Posterior vena cava (tissue), 2 donors: ENCODE measurements at places on chromosomes 16 and 17. TPM values are rescaled to one million over a fixed set of nuclear protein-coding genes. Genes with fewer than 3 reads are reported as not detected.

Gene NPIPB9
- 0.29 TPM for total RNA-seq

Gene CCL16
- total RNA-seq, result 0.69 TPM

Gene PRSS36
- total RNA-seq, result 2.9 TPM

Gene HID1
- 11.7 TPM for total RNA-seq

Gene KRT36
- total RNA-seq, result not detected

Gene CRYM
- 1.0 TPM for total RNA-seq

Gene MPP3
- 10.2 TPM for total RNA-seq

Gene PRAC2
- total RNA-seq, result not detected

Gene GPRC5B
- 21.9 TPM for total RNA-seq

Gene DLG4
- 21.2 TPM for total RNA-seq

Gene C16orf87
- 6.4 TPM for total RNA-seq

Gene CTU2
- 17.2 TPM for total RNA-seq

Gene RCVRN
- 0.33 TPM for total RNA-seq

Gene MPHOSPH6
- 17.4 TPM for total RNA-seq

DNA sequence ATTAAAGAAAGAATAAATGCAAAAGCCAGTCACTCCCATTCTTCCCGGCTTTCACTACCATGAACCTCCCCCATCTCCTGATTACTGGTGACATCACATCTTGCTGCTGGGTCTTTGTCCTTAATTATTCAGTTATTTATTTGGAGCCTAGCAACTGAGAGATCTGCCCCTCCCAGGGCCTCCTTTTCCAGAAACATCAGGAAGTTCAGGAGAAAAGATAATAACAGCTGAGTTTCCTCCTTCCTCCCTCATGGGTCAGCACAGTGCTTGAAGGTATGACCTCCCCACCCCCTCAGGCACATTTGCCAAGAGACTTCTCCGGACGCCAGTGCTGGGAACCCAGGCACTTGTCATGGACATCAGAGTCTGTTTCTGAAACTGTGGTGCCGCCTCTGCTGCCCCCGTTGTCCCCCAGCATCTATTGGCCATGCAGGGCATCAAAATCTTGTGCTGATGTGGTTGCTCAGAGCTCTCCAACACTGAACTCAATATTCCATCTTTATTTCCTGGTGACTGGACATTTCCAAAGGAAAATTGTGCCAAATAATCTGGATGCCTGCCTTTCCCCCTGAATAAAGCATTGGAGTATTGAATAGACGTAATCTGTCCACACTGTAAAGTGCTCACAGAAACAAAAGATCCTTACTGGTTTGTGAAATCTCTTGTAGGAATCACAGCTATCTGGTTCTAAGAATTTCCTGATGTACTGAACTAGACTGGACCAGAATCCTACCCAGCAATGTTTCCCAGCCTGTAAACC lies 71.8 kb downstream of the ZNF18 start:
- no peak for DNase-seq

DNA sequence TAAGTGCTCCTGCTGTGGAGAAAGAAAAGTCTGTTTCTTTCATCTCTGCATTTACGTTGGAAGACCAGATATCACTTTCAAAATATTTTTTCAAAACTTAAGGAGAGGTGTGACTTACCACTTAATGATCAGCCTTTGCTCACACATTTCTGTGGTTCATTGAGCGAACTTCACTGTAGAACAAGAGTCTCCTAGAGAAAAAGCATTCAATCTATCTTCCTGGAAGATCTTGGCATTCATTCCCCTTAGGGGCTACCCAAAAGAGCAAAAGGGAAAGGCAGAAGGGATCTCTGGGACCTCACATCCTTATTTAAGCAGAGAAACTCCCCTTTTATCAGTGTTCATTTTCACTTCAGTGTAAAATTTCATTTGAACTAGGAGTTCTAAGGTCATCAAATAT lies 61.2 kb downstream of the HS3ST3A1 start:
- no peak for DNase-seq

DNA sequence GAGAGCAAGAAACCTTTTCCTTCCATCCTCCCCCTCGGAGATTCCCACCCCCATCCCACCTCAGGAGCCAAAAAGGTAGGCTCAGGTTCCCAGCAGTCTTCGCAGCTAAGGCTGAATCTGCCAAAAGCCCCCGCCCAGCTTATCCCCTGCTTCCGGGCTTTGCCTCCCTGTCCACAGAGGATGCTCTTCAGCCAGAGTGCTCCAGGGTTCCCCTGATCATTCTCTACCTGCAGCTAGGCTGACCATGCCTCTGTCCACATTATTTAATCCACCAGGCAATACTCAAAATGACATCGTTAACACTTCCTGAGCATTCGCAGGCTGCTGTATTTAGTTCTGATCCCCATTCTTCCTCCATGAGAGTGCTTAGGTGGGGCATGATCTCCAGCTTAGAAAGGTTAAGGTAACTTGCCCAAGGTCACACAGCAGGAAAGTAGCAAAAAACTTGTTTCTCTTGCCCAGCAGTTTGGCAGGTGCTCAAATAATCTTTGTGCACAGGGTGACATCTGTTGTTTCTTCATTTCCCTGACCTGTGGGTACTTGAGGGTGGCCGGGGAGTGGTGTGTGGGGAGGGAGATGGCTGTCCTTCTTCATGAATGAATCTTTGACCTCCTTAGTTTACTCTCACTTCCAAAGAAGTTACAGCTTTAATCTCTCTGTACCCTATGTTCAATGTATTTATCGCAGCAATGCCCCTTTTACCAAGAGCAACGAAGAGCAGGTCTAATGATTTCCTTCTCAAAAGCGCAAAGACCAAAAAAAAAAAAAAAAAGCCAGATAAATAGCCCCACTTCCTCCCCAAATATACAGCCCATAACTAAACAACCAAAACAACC lies 848 bp upstream of the TBKBP1 start:
- DNase-seq, result no peak

- DNase-seq, result no peak
These were observed 44.3 kb upstream of the CPNE2 start for GRCh38 chr16:57048095-57048494.

GRCh38 chr17:82450357-82451106 lies at the start of gene CYBC1:
CYBC1 (minus strand) TSS chr17:82450752; CDS start chr17:82449254, 1,498 bp downstream.
- DNase-seq, result peak; percentile 98

GRCh38 chr16:52498328-52499059 lies 48.4 kb downstream of the TOX3 start:
- DNase-seq, result no peak

- no peak for DNase-seq
These were observed 19.4 kb downstream of the NATD1 start for GRCh38 chr17:21233581-21234347.

DNA sequence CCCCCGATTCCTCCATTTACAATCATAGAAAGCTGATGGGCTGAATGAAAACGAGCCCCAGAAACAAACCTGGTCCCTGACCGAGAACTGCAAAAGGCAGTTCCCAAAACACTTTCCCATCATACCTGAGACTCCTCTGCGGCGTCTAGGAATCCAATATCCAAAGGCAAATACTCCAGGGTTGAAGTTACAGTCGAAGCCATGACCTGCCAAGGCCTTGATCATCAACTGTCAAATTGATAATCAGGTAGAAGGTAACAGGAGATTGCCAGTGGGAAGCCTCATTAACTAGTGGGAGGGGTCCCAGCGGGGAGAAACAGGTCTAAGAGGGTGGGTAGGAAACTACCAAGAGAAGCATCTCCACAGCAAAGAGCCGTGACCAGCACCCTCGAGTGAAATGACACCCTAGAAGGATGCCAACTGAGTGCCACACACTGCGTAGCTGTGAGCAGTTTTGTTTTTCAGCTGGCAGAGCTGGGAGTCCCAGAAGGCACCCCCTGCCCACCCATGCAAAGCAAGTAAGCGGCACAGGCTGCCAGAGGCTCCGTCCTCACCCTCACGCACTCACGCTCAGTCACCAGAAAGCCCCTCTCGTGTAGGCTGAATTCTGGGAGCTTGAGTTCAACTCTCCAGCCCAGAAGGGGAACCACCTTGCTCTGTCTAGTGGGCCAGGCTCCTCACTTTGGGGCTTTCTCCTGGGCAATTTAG lies 146.1 kb downstream of the GAS7 start:
- peak; percentile 58 for DNase-seq

GRCh38 chr17:333626-334396 lies 18.8 kb downstream of the RPH3AL start:
- peak; percentile 92 for DNase-seq

DNA sequence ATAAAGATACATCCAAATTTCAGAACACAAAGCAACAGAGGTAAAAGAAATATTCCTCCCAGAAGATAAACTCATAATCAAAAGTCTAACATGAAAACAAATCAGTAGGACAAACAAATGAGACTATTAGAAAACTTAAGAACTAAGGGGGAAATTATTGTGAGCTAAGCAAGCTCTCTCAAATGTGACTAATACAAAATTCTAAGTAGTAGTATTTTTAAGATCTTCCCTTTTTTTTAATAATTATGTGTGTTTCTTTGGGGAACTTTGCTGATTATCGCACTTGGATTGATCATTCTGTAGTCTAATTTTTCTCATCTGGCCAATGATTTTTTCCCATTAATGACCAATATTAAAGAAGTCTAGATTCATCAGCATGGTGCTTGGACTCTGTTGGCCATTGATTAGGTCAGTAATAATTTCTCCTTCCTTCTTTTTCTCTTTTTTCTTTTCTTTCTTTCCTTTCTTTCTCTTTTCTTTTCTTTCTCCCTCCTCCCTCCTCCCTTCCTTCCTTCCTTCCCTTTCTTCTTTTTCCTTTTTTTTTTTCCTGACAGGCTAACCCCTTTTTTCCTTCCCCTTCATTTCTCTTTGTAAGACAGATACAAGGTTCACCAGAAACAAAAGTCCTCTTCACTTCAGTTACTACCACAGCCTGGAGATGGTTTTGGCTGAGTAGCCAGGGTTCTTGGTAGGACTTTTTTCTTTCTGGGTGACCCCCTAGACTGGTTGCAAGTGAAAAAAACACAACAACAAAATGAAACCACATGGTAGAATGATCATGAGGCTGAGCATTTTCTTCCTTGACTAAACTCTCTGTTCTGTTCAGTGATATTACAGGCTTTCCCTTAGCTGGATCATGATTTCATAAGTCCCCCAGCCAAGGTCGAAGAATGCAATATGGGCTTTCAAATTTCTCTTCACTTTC lies 2.9 kb upstream of the ABCA6 start:
- no peak for DNase-seq

- DNase-seq, result no peak
These were observed 4.1 kb upstream of the TNFRSF13B start for GRCh38 chr17:16975744-16976625.

DNA sequence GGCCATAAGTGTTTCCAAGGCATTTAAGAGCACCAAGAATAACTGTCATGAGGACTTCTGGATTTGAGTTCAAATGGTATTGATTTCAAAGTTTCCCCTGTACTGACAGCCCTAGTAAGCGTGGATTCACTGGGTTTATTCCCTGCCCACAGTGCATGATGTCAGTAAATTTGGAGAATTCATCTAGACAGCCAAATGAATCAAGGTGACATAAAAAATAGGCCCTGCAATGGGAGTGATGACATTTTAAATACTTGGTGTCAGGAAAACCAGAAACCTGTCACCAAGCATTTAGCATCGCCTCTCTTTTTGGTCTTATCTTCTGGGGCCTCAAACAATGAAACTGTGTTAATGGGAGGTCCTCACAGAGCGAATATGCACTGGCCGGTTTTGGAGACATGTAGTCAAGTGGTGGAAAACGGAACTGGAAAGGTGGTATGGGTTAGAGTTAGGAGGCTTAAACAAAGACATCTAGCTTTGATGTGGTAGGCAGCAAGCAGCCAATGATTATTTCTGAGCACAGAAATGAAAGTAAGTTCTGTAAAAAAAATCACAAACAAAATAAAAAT lies 29.1 kb downstream of the COG4 start:
- DNase-seq, result no peak

GRCh38 chr17:18261146-18261515 lies 669 bp downstream of the MIEF2 start:
- no peak for DNase-seq

DNA sequence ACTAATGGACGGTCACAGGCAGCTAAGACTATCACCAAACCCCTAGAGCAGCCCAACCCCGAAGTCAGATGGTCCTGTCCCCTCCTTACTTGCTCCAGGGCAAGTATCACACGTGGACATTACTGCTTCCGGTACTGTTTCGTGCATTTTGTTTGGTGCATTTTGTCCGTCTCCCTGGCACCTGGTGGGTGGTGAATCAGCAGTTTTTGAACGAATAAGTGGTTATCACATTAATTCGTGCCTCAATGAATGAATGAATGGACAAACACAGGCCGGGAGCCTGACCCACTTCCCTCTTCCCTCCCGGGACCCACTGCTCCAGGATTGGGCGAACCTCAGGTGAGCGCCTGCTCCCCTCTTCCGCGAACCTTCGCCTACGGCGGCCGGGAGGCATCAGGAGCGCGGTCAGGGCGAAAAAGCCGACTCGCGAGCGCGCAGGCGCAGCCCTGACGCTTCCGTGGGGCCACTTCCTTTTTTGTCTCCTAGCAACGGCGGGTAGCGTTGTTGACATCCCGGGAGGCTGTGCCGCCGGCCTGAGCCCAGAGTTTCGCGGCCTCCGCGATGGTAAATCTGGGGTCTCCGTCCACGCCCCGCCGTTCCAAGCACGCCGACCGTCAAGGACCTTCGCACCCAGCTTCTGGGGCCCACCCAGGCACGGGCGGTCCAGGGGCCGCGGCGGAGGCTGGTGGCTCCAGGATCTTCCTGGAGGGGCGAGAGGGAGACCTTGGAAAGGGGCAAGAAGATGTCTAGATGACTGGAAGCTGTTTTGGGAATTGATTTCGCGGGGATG lies at the start of gene DYNLRB2:
Gene DYNLRB2, plus strand, starts transcription at position 478 of the 790 bp plus-strand sequence. Its CDS starts 84 bp downstream, at position 562.
- peak; percentile 98 for DNase-seq

DNA sequence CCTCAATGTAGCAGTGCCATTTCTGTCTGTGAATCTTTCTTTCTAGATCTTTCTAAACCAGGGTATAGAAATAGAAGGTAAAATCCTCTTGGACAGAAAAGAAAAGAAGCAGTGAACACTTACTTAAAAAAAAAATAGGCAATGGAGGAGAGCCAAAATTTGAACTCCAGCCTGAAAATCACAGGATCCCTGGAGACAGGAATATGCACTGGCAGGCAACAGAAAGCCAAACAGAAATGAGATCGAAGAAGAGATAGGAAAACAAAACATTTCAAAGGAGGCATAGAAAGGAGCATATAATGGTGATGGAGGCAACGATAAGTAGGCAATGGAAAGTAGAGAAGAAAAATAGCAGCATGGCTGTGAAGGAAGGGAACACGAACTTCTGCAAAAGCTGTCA lies 253.7 kb upstream of the HSBP1 start:
- no peak for DNase-seq

DNA sequence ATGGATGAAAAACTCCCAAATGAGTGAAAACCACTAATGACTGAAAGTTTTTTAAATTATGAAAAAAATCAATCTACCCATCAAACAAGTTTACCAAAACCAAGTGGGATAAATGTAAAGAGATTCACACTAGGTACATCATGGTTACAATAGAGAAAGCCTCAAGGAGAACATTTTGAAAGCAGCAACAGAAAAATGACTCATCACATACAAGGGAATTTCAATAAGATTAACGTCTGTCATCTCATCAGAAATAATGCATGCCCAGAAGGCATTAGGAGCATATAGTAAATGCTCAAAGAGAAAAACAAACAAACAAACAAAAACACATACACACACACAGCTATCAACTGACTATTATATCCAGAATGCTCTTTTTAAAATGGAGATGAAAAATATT lies 261.8 kb upstream of the KIF2B start:
- DNase-seq, result no peak

DNA sequence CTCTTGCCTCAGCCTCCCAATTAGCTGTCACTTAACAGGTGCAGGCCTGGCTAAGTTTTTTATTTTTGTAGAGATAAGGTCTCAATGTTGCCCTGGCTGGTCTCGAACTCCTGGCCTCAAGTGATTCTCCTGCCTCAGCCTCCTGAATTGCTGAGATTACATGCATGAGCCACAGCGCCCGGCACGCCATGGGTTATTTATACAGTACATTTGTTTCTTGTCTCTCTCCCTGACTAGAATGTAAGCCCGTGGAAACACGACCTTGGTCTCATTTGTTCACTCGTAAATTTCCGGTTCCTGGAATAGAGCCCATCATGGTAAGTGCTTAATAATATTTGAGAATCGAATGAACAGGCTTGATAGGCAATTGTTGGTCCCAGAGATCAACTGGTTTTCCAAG lies 2.0 kb downstream of the SLC25A19 start:
- no peak for DNase-seq
